ENCODE measurements at places on chromosomes 7 and 10. TPM values are rescaled to one million over a fixed set of nuclear protein-coding genes. Genes with fewer than 3 reads are reported as not detected.

- peaks cover 7% of the 10 kb centered on the region for H3K27me3 ChIP-seq
- H3K4me1 ChIP-seq = peaks cover 2% of the 10 kb centered on the region
These were observed 4.1 kb downstream of the ARMC3 start for GRCh38 chr10:22931948-22932347.

GRCh38 chr10:107019154-107019553 lies 145.4 kb downstream of the SORCS1 start:
- H3K27me3 ChIP-seq = no peaks in the 10 kb centered on the region
- H3K4me1 ChIP-seq = no peaks in the 10 kb centered on the region
- DNase-seq = no peak

- peaks cover 30% of the 10 kb centered on the region for H3K36me3 ChIP-seq
- H3K4me1 ChIP-seq = peaks cover 10% of the 10 kb centered on the region
These were observed 78.9 kb upstream of the PRLHR start for GRCh38 chr10:118674226-118674919.

Gene SFRP5
- total RNA-seq = not detected

Data from osteocyte (in vitro differentiated cells).